ENCODE measurements at places on chromosomes 13 and 19. TPM values are rescaled to one million over a fixed set of nuclear protein-coding genes. Genes with fewer than 3 reads are reported as not detected.

DNA sequence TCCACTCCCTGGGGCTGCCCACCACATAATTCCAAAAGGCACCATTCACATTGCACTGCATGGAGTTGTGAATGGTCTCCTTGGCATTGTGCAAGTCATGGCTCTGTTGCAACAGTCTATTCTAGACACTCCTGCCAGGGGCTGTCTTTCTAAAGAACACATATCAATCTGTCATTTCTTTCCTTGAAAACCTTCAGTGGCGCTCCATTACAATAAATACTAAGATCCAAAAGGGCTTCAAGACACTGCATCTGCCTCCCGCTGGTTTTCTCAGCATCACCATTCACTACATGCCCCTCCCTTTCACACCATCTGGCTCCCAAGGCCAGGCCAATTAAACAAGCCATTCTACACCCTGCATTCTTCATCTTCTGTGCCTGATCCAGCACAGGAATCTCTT lies 32.2 kb upstream of the TM9SF2 start:
- no peak for DNase-seq

GRCh38 chr13:62321895-62322294 lies 906.2 kb upstream of the PCDH20 start:
- no peak for DNase-seq

DNA sequence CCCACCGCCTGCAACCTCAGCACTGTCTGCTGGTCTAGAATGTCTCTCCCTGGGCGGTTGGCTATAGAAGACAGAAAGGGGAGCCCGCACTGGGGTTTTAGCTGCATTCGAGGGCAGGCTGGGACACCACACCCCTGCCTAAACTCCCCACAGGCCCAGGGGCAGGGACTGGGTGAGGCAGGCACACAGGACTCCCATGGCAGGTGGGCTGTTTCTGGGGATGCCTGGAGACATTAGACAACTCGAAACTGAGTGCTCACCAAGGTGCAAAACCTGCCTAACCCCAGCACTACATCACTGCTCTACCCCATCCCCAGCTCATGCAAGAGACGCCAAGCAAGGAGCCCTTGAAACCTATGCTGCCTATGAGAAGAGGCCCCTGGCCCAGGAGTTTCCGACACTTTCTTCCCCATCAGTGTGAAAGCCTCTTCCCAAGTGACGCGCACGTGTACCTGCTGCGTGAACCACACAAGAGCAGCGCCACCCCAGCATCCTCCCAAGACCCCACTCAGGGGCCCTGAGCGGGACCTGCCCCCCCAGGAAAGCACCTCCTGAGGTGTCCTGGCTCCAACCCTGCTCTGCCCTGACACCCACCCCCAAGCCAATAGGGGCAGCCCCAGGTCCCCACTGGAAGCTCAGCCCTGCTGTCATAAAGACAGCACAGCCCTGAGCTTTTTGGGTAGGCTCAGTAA lies 121.2 kb downstream of the TUBA3C start:
- DNase-seq, result no peak

The C5AR1 gene
- 1.6 TPM for polyA plus RNA-seq

The DIAPH3 gene
- polyA plus RNA-seq, result 6.5 TPM

DNA sequence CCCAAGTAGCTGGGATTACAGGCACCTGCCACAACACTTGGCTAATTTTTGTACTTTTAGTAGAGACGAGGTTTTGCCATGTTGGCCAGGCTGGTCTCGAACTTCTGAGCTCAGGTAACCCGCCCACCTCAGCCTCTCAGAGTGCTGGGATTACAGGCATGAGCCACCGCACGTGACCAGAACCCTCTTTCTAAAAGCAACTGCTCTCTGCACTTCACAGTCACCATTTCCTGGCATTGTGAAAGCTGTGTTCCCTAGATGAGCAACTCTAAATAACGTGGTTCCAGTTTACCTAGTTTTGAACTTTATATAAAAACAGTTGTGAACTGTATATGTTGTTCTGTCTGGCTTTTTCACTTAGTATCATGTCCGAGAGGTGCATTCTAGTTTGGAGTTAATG lies 152.9 kb downstream of the SIPA1L3 start:
- no peak for DNase-seq

The FFAR3 gene
- 0.08 TPM for polyA plus RNA-seq

DNA sequence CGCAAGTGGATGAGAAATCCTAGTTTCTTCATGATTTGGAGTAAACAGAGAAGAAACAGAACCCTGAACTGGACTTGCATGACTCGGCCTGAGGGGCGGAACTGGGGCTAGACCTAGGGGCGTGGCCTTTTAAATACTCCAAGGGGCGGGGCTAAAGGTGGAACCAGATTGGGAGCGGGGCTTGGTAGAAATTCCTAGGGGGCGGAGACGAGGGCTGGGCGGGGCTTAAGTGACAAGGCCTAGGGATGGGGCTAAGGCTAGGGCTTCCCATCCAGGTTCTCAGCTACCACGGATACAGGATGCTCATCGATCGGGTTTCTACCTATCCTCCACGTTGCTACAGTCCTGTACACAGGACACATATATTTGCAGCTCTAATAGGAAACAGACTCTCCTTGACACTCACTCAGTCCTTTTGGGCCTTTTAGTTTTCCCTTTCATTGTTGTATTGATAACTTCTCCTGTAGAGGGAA lies 372 bp upstream of the ZNF699 start:
- peak; percentile 44 for DNase-seq

GRCh38 chr13:101218484-101218883 lies 197.8 kb downstream of the NALCN start:
- DNase-seq, result no peak

- no peak for DNase-seq
Observed at GRCh38 chr13:25440061-25440460, 68.3 kb downstream of the ATP8A2 start.

DNA sequence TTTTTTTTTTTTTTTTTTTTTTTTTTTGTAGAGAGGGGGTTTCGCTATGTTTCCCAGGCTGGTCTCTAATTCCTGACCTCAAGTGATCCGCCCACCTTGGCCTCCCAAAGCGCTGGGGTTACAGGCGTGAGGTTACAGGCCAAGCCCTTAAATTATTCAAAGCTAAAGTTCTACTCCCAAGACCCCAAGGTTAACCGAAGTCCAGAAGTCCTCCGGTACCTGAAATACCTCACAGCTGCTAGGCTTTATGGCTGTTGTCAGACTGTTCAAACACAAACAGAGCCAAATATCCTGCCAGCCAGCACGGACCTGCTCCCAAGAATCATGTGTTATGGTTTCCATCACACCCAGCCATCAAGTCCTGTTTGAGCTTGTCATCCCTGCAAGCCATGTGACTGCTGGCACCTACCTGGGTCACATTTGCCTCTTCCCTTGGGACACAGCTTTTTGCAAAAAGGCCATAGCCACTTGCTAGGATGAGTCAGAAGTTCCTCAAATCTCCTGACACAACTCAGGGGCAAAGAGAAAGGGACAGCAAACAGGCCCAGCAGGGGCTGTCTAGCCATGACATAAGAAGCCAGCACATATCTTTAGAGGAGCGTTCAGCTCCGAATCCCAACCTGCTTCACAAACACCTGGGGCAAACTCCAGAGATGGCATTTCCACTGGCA lies 129.9 kb downstream of the FOXO1 start:
- DNase-seq, result no peak

- DNase-seq, result no peak
Observed at GRCh38 chr13:26678796-26679195, 81.8 kb downstream of the GPR12 start.

DNA sequence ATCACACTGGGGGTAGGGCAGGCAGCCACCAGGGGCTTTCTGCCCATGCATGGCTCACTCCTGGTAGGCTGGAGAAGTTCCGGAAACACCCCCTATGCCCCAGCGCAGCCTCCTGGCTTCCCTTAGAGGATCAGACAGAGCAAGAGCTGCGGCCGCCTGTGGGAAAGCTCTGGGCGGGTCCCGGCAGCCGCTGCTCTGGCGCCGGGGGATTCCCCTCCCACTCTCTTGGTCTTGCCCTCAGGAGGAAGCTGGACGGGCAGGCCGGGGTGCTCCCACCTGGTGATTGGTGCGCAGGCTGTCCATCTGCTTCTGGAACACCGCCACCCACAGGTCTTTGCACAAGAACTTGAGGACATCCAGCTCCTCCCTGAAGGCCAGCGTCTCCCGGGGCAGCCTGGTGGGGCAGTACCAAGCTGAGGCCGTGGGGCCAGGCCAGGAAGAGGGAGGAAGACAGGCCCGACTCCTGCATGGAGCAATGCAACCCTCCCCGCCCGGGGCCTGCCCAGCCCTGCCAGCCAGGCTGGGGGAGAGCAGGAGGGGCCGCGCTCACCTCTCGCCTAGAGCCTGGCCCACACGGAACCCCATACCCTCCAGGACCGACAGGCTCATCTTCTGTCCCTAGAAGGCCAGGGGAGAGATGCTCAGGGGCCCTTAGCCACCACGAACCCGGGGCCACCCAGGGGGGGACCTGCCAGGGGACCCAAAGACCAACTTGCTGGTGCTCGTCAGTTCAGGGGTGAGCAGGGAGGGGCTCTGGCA lies 4.0 kb upstream of the NKPD1 start:
- no peak for DNase-seq

GRCh38 chr13:23513455-23513854 lies 56.8 kb upstream of the TNFRSF19 start:
- no peak for DNase-seq

DNA sequence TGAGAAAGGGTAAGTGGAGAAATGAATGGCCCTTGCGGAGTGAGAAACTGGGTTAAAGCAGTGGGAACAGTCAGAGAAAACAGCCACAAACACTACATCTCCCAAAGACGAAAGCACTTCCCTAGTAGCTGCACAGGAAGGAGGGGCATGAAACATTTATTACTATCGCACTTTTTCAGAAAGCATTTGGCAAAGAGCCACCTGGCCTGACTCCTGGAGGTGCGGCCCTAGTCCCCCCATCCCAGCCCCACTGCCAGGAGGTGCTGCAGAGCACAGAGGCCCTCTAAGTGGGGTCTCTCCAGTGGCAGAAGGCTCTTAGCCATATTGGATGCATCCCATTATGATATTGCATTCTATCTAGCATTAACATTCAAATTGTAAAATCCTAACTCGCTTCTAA lies 55.8 kb downstream of the MTMR6 start:
- DNase-seq, result no peak

The RASL11A gene
- 1.3 TPM for polyA plus RNA-seq

GRCh38 chr19:42440357-42441048 lies 2.2 kb downstream of the CXCL17 start:
- no peak for DNase-seq

DNA sequence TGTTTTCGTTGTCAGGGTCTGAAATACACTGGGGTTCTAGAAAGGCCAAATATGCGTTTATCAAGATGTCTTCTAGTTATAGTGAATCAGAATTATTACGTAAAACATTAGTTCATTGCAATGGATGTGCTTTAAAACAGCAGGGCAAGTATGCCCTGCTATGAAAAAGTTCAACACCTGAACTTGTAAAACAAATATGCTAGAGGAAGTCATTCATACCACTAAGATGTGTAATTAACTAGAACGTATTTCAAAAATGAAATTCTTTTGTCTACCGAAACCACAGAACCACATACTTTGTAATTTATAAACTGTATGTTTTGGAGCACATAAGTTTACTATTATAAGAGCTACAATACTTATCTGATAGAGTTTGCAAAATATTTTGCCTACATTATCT lies 266.2 kb downstream of the KCTD12 start:
- DNase-seq, result no peak

The EHD2 gene
- polyA plus RNA-seq, result 91.5 TPM

The MATK gene
- 1.4 TPM for polyA plus RNA-seq

- DNase-seq, result no peak
Observed at GRCh38 chr13:86914757-86915156, 756.4 kb upstream of the SLITRK5 start.

DNA sequence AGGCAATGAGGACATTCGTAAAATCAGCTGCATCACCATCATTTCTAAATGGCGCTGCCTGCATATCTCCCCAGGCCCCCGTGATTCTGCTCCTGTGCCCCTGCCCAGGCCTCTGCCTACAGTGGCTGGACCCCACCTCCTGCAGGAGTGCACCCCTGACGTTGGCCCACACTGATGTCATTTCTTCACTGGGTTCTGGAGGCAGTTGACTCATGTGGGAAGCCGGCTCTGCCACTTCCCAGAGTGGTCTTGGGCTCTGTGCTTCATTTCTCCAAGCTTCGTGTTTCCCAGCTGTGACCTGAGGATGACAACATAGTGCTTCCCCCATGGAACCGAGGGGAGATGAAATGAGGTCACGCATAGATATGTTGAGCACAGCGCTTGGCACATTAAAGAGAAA lies 19.9 kb downstream of the CCNE1 start:
- DNase-seq, result no peak

DNA sequence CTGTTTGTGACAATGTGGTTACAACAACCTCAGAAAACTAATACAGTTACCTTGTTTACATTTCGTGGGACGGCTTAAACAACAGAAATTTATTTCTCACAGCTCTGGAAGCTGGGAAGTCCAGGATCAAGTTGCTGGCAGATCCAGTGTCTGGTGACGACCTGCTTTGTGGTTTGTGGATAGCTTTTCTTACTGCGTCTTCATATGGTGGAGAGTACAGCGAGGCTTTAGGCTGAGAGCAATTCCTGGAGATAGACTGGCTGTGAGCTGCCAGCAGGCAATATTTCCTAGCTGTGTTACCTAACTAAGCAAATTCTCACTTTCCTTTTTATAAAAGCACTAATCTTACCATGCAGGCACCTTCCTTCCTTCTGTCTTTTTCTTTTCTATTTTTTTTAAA lies 1203.5 kb upstream of the PRR20A start:
- no peak for DNase-seq

The TEX26 gene
- polyA plus RNA-seq, result not detected

- DNase-seq, result no peak
Observed at GRCh38 chr13:40370661-40371060, 295.8 kb downstream of the FOXO1 start.

The ONECUT3 gene
- polyA plus RNA-seq, result 0.04 TPM

DNA sequence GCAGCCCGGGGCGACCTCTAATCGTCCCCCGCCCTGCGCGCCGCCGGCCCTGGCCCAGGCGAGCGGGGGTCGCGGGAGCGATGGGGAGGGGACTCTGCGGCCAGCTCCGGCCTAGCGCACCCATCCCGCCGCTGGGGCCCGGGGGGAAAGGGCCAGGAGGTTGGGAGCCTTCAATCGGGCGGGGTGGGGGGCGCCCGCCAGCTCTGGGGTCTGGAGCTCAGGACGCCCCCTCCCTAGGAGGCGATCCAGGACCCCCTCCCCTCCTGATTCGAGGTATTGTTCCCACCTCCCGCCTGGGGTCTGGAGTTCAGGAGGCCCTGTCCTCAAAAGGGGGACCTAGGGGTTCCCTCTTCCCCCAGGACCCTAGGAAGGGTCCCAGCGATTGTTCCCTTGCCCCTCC lies 430 bp downstream of the ZNF358 start:
- no peak for DNase-seq

GRCh38 chr13:114315074-114315785 lies 927 bp downstream of the CHAMP1 start:
- DNase-seq, result no peak

DNA sequence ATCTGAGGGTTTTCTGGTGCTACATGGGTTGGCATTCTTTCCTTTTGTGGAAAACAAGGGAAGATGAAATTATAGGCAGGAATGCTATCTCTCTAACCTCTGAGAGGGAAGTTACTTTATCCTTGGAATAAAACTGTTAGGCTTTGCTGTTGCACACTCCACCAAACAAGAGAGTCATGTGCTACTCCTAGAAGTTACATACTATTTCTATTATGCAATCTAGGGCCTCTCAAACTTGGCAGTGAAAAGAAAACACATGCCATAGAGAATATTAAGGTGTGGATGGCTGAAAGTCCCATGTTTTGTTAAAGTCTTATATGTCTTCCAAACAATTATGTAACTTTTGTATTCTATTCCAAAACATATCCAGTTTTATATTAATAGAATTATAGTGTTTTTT lies 367.9 kb downstream of the SLC7A1 start:
- DNase-seq, result peak; percentile 55

- DNase-seq, result peak; percentile 85
Observed at GRCh38 chr13:37412241-37412921, 186.2 kb downstream of the POSTN start.
